ENCODE measurements at places on chromosomes 3 and 15. TPM values are rescaled to one million over a fixed set of nuclear protein-coding genes. Genes with fewer than 3 reads are reported as not detected.

Gene ATOSA
- total RNA-seq, result 4.7 TPM

GRCh38 chr3:134640378-134640777, 10.4 kb downstream of the KY start:
- no peak overlapping the region for H3K4me3 ChIP-seq
- no peaks in the 10 kb centered on the region for H3K27me3 ChIP-seq
- H3K27ac ChIP-seq, result no peak overlapping the region
- no peak for DNase-seq
- H3K36me3 ChIP-seq, result no peaks in the 10 kb centered on the region
- no peaks in the 10 kb centered on the region for H3K4me1 ChIP-seq

GRCh38 chr3:34399401-34399800, 601.0 kb downstream of the PDCD6IP start:
- H3K27me3 ChIP-seq, result no peaks in the 10 kb centered on the region
- H3K27ac ChIP-seq, result no peak overlapping the region
- H3K4me1 ChIP-seq, result no peaks in the 10 kb centered on the region
- H3K4me3 ChIP-seq, result no peak overlapping the region

DNA sequence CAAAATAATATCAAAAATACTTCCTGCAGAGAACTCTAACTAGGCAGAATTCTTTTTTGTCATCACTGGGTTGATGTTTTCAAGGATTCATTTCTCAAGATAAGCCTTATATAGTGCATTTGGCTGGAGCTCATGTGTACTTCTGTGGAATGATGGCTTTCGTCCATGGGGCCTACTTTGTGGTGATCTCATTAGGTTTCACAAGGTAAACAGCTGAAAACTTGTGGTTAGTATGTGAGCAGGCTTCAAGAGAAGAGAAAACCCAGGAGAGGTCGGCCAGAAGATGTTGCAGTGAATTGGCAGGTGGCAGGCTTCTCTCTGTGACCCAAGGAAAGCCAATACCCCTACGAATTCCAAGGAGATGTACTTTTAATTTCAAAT, 121.4 kb upstream of the PHLDB2 start:
- no peak overlapping the region for H3K4me3 ChIP-seq
- no peaks in the 10 kb centered on the region for H3K27me3 ChIP-seq
- H3K27ac ChIP-seq, result peak overlapping the region; percentile 3
- peaks cover 88% of the 10 kb centered on the region for H3K4me1 ChIP-seq
- DNase-seq, result no peak
- no peaks in the 10 kb centered on the region for H3K36me3 ChIP-seq

DNA sequence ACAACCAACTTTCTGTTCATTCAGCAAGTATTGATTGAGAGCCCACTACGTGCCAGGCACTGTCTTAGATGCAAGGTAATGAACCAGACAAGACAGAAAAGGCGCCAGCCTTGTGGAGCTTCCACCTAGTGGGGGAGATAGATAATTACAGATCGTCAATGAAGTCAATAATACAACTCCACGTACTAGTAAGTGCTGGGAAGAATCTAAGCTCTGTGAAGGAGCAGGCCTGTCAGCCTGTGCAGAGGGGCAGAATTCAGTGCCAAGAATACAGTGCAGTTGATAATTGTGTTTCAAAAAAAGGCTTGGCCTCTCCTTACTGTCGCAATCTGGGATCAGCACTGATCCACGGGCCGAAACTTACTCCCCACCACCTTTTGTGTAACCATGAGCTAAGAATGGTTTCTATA, 186.3 kb downstream of the FEZF2 start:
- H3K4me3 ChIP-seq, result no peak overlapping the region
- H3K27me3 ChIP-seq, result no peaks in the 10 kb centered on the region
- no peak overlapping the region for H3K27ac ChIP-seq
- no peaks in the 10 kb centered on the region for H3K36me3 ChIP-seq

DNA sequence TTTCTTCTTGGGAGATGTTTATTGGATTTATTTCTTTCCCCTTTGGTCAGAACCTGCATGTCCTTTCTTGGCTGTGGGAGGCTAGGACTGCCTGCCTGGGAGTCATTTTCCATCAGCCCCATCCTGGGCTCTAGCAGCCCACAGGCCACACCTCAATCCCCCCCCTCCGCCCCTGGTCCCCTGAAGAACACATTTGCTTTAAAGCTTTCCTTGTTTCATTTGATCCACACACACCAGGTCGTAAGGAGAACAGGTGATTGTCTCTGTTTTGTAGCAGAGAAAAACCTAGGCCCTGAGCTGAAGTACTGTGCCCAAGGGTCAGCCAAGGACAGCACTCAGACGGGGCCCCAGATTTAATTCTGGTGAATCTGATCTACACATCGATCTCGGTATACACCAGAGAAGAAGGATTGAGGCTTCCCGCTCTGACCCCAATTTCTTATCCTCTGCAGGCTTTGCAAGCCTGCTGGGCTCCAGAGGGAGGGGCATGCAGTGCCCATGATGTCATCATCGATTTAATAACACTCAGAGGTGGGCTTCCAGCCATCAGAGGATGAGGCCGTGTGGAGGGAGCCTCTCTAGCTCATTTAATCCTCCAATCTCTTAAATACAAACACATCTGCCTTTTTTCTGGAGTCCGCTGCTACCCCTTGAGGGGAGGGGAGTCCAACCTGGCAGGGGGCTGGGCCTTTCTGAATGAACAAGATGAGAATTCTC, 1.7 kb upstream of the CLN6 start:
- no peak overlapping the region for H3K27ac ChIP-seq
- H3K4me3 ChIP-seq, result no peak overlapping the region
- no peak for DNase-seq
- no peaks in the 10 kb centered on the region for H3K27me3 ChIP-seq

DNA sequence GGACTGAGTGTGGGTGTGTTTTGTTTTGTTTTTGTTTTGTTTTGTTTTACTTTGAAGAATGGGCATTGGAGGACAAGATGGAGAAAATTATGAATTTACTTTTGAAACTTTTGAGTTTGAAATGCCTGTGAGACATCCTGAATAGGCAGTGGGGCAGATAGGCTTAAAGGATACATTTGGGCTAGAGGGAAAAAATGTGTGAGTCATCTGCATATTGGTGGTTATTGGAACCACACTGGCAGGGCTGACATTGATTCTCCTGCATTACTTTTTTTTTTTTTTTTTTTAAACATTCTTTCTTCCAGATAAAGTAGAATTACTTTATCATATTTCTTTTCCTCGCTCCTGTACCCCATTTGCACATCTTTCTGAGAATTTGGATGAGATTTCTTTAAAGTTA, 56.1 kb downstream of the CALML4 start:
- no peaks in the 10 kb centered on the region for H3K4me1 ChIP-seq
- H3K36me3 ChIP-seq, result peaks cover 3% of the 10 kb centered on the region
- no peak for DNase-seq
- H3K4me3 ChIP-seq, result no peak overlapping the region
